Liver (tissue), 10 donors: ENCODE measurements at places on chromosomes 5 and 9.

GRCh38 chr5:35788724-35789123, 68.0 kb upstream of the IL7R start:
- DNase-seq: no peak

- no peak for DNase-seq
Observed at GRCh38 chr5:179217956-179218942, 127.0 kb downstream of the ADAMTS2 start.

DNA sequence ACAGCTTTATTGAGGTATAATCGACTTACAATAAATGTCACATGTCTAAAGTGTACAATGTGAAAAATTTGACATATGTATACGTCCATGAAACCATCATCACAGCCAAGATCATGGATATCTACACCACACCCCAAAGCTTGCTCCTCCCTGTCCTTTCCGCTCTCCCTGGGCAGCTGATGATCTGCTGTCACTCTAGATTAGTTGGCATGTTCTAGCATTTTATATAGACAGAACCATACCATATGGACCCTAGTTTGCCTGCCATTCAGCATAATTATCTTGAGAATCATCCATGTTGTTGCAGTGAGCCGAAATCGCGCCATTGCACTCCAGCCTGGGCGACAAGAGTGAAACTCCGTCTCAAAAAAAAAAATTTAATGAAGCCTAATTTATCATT, 42.5 kb downstream of the ERGIC1 start:
- DNase-seq: no peak

- DNase-seq: no peak
Observed at GRCh38 chr5:13218518-13218917, 726.0 kb downstream of the DNAH5 start.

DNA sequence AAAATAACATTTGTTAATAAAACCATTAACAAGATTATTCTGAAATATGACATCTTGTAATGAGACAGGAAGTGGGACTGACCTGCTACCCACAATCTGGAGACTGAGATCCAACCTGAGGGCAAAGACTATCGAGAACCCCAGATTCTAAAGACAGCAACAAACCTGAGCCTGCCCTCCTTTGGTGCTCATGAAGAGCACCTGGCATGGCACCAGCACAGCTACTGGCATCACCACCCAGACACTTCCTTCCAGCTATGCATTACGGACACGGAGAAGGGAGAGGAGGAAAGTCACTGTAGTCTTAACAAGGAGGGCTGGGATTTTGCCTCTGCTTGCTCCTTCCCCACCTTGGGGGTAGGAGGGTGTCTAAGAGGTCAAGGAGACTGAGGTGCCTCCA, 105.5 kb downstream of the AUH start:
- no peak for DNase-seq

GRCh38 chr5:148446611-148447010, 62.9 kb downstream of the FBXO38 start:
- DNase-seq: no peak

GRCh38 chr5:132020568-132021339, 9.3 kb upstream of the ACSL6 start:
- DNase-seq: no peak

GRCh38 chr9:136939996-136940525, 4.5 kb downstream of the FBXW5 start:
- DNase-seq: no peak

GRCh38 chr9:4105183-4105582, 194.7 kb downstream of the GLIS3 start:
- no peak for DNase-seq

DNA sequence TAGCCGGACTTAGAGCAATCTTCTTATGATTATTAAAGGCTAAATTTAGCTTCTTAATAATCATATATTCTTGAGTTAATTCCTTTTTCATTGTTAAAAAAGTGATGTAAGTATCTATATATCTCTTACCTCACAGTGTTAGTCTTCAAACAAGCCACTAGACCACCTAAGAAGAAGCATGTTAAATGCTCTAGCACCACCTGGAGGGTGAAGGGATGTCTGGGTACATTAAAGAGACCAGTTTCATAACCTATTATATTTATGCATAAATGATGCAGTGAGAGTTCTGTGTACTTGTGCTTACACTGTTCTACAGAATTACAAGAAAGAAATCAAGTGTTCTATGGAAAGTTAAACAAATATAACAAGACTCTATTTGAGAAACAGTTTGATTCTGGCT, 55.9 kb upstream of the SLCO6A1 start:
- DNase-seq: no peak

- no peak for DNase-seq
Observed at GRCh38 chr9:22512495-22512894, 65.9 kb downstream of the DMRTA1 start.

DNA sequence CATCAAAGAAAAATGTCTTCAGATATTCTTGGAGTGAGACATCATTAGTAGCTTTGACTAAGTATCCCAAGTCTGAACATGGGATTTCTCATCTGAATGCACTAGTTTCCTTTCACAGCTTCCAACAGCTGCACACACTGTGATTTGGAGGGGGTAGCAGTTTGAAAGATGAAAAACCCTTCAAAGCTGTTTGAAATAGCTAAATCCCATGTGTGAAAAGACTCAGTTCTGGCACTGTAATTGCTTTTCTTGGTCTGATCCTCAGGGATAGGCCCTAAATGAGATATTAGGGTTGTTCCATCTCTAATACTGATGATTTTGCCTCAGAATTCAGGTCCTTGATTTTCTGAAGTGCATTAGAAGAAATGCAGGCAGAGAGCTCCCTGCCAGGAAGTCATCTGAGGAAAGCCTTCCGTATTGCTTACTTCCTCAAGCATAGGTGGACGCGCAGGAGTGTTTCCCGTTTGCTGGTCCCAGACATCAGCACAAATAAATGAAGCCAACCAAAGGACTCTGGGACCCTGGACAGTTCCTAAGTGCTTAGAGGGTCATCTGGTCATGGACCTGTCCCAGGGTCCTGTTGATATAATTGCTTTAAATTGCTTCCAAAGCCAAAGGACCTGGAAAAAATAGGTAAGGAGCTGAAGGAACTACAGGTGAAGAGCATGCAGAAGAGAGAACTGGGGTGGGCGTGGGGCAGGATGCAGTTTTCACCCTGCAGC, 25.6 kb upstream of the FRMPD1 start:
- no peak for DNase-seq
